ENCODE measurements at places on chromosomes 5 and 9.

DNA sequence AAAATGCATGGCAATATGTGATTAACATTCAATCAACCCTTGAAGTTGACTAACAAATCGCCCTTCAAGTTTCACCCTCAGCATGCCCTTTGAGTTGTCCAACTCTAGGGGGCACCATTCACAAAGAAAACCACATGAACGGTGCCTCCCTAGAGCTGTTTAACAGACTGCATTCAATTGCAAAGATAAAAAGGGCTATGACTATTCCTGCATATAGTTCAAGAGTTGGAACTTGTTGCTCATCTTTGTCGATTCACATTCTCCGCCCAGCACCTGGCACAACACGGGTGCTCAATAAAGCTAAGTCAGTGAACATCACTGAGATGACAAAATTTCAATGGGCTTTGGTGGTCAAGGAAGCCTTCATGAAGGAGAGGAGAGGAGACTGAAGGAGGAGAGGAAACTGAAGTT is 69.6 kb upstream of the SLC30A5 start:
- no peak for DNase-seq

DNA sequence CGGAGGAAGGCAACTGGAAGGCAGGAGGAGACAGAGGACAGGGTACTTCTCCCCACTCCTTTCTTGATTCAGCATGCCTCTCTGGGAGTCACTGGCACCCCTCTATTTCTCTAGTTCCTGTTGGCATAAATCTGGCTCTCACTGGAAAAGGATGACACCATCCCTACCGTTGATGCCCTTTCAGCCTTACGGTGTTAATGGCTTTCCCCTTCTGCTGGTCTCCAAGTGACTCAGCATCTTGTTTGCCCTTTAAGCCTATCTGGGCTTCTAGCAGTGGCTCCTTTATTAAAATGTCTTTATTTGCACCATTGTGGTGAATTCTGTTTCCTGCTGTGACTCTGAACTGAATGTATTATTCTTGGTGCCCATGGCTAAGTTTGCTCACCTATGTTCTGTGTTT is 227.3 kb upstream of the GLRA1 start:
- no peak for DNase-seq

DNA sequence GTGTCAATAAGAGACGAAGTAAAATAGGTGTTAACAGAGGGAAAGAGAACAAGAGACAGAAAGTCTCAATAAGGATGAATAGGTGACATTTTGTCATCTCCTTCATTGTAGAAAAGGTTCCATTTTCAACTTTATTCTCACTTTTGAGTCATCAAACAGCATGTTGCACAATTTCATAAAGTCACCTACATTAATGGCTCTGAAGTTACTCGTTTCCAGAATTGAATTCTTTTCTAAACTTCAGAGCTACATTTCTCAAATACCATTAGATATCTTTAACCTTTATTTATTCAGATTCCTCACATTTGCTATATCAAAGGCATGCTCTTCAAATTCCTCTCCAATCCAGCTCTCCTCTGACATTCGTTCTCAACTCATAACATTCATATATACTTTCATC is 13.1 kb downstream of the ADAMTS6 start:
- no peak for DNase-seq

DNA sequence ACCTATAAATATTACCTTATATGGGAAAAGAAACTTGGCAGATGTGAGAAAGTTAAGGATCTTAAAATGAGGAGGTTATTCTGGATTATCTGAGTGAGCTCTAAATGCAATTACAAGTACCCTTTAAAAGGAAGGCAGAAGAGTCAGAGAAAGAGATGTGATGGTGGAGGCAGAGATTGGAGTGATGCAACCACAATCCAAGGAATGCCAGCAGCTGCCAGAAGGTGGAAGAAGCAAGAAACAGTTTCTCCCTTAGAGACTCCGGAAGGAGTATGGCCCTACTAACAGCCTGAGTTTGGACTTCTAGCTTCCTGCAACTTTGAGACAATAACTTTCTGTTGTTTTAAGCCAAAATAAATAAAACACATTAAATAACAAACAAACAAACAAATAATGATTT is 108.7 kb upstream of the PRLR start:
- no peak for DNase-seq

- no peak for DNase-seq
Measured at GRCh38 chr9:128182893-128183588, 8.3 kb downstream of the CIZ1 start.

DNA sequence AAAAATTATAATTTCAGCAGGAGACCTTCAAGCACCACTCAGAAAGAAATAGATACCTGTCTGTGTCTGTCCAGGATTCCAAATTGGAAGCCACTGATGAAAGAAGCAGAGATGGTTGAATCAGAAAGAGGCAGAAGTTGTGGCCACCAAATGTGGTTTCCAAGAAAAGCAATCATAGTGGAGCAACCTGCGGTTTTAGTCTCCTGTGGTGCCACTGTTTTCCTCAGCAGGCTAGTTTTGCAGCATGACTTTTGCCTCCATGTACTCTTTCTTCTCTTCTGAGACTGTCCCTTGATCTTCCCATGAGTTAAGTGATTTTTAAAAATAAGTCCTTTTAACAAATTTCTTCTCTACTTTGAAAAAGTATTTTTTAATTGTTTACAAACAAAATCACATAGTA is 535.8 kb downstream of the CYLC2 start:
- DNase-seq: no peak

DNA sequence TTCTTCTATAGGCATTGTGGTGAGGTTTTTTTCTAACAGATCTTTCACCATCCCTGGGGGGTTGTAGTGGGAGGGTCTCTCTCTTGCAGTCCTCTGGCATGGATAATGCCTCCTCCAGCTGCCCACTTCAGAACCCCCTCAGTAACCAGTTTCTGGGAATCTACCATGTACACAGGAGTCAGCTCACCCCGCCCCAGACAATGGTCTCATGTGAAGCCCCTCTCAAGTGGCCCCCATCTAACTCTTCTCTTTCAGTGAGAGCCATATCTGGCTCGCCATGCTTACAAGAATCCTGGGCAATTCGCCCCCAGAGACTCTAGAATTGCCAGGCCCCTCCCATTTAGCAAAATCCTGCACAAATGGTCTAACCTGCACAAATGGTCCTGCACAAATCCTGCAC is 144.4 kb upstream of the FSTL4 start:
- DNase-seq: no peak
